ENCODE measurements at places on chromosomes 3 and 15. TPM values are rescaled to one million over a fixed set of nuclear protein-coding genes. Genes with fewer than 3 reads are reported as not detected.

TPRG1 gene
- total RNA-seq = 13.6 TPM

EID1 gene
- 84.5 TPM for total RNA-seq

SCAANT1 gene
- not detected for total RNA-seq

ARNT2 gene
- total RNA-seq = 1.8 TPM

TMEM108 gene
- 1.5 TPM for total RNA-seq

MON1A gene
- total RNA-seq = 9.8 TPM

ZMYND10 gene
- 0.71 TPM for total RNA-seq

IL17RD gene
- total RNA-seq = 3.5 TPM

ZBTB47 gene
- total RNA-seq = 58.2 TPM

PLA2G4D gene
- not detected for total RNA-seq

GRK7 gene
- total RNA-seq = not detected

TGM5 gene
- total RNA-seq = 0.45 TPM

RAD51 gene
- total RNA-seq = 0.32 TPM

CSPG5 gene
- 2.0 TPM for total RNA-seq

CPB1 gene
- total RNA-seq = 5.6 TPM

ISL2 gene
- total RNA-seq = 0.67 TPM

GPR171 gene
- 1.8 TPM for total RNA-seq

OXTR gene
- 0.06 TPM for total RNA-seq

C3orf85 gene
- total RNA-seq = not detected

SNX33 gene
- 25.1 TPM for total RNA-seq

GORASP1 gene
- total RNA-seq = 58.7 TPM

INSYN1 gene
- 5.0 TPM for total RNA-seq

DCBLD2 gene
- total RNA-seq = 28.4 TPM

NAALADL2 gene
- total RNA-seq = 12.5 TPM

EPHA3 gene
- total RNA-seq = 2.8 TPM

ATP13A4 gene
- total RNA-seq = not detected

TBCCD1 gene
- 13.1 TPM for total RNA-seq

SEMA3F gene
- 51.5 TPM for total RNA-seq

LRTM1 gene
- total RNA-seq = not detected

GPR87 gene
- not detected for total RNA-seq

PRRT3 gene
- total RNA-seq = 1.6 TPM

All from mesenteric fat pad (tissue), 1 donor.